ENCODE measurements at places on chromosomes 1 and 21. TPM values are rescaled to one million over a fixed set of nuclear protein-coding genes. Genes with fewer than 3 reads are reported as not detected.

DNA sequence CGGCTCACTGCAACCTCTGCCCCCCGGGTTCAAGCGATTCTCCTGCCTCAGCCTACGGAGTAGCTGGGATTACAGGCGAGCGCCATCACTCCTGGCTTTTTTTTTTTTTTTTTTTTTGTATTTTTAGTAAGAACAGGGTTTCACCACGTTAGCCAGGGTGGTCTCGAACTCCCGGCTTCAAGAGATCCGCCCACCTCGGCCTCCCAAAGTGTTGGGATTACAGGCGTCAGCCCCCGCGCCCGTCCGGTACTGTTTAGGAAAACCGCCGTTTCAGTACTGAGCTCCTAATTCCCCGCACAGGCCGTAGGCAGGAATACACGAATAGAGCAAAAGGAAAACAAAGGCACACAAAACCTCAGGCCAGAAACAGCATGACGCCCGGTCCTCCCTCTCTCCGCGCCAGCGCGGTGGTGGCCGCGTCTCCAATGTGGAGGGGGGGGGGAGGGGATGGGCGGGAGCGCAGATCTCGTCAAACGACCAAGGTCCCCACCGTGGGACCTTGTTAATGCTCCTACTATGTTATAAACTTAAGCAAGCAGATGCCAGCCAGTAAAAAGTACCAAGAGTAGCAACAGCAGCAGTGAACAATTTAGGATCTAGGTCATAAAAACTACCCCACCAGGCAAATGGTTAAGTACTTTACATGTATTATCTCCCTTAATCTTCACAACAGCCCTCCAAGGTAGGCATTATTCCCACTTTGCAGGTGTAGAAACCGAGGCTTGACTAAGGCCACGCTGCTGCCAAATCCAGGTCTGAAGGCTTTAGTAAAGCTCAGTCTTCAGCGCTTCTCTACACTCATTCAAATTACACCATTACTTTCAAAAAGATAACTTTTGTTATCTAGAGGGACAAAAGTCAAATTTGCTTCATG lies 648 bp upstream of the ADAR start:
- H3K4me1 ChIP-seq, result peaks cover 38% of the 10 kb centered on the region
- DNase-seq, result no peak
- no peaks in the 10 kb centered on the region for H3K36me3 ChIP-seq
- H3K27me3 ChIP-seq, result no peaks in the 10 kb centered on the region

DNA sequence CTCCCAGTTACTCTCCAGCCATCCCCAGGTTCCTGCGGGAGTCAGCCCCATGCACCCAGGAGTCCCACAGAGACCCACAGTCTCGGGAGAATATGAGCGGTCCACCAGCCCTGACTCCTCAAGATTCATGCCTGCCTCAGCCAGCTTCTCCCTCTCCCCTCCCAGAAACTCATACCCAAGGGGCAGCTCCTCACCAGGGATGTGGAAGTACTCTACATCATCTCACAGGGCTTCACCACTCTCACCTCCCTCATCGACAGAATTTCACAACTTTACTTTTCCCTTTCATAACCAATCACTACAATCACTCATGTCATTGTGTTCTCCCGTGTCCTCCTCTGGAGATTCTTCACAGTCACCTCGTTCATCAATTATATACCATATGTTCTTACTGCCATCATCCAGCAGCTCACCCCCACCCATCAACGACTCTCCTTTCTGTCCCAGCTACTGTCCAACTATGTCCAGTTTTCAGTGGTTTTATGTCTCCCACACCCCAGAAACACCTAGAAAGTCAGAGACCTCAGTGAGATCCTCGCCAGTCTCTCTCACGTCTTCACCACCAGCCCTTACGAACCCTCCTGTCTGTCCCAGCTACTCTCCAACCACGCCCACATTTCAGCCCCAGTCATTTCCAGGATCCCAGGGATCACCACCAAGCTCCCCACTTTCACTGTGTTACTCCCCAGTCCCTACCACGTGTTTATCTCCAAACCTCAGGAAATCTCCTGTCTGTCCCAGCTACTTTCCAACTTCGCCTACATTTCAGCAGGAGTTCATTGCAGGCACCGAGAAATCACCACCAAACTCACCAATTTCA lies 1530.1 kb upstream of the TPTE start:
- H3K4me3 ChIP-seq, result no peak overlapping the region
- H3K4me1 ChIP-seq, result no peaks in the 10 kb centered on the region
- H3K36me3 ChIP-seq, result no peaks in the 10 kb centered on the region
- no peak for DNase-seq

DNA sequence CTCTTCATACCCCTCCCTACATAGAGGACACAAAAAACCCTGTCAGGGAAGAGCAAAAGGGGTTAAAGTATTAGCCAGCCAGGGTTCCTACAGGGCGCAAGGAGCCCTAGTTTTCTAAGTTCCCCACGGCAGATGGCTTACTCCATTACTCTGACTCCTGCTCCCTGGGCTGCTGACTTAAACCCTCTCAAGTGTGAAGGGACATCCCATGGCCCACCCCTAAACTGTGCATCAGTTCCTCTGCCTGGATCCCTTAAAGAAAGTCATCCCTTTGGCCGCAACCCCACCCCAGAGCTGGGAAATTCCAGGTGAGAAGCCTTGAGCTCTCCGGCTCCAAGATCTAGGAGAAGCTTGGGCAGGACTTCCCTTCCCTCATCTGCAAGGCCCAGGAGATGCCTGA lies 236.0 kb downstream of the TOMM20 start:
- no peak for DNase-seq
- no peaks in the 10 kb centered on the region for H3K36me3 ChIP-seq
- H3K4me1 ChIP-seq, result no peaks in the 10 kb centered on the region
- no peak overlapping the region for H3K27ac ChIP-seq
- no peaks in the 10 kb centered on the region for H3K27me3 ChIP-seq
- no peak overlapping the region for H3K4me3 ChIP-seq

DNA sequence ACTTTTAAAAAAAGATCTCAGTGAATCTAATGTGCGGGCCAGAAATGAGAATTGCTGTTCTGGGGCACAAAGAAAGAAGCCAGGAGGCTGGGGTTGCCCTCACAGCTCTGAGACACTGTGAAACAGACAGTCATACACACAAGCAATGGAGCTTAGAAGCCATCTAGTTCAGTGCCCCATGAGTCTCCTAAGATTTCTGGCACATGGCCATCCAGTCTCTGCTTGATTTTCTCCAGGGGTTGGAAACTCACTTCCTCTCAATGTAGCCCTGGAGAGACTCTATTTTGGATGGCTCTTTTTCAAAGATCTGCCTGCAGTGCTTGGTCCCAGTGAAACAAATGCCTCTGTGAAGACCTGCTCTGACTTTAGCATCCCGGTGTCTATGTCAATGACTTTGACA lies 38.6 kb downstream of the KCNN3 start:
- H3K4me1 ChIP-seq, result peaks cover 4% of the 10 kb centered on the region
- H3K36me3 ChIP-seq, result no peaks in the 10 kb centered on the region
- H3K27me3 ChIP-seq, result no peaks in the 10 kb centered on the region
- no peak overlapping the region for H3K4me3 ChIP-seq
- no peak overlapping the region for H3K27ac ChIP-seq

GRCh38 chr1:84434081-84434769 lies 35.9 kb downstream of the DNASE2B start:
- no peak overlapping the region for H3K27ac ChIP-seq
- no peak for DNase-seq
- peaks cover 7% of the 10 kb centered on the region for H3K4me1 ChIP-seq
- no peaks in the 10 kb centered on the region for H3K27me3 ChIP-seq
- H3K4me3 ChIP-seq, result no peak overlapping the region

DNA sequence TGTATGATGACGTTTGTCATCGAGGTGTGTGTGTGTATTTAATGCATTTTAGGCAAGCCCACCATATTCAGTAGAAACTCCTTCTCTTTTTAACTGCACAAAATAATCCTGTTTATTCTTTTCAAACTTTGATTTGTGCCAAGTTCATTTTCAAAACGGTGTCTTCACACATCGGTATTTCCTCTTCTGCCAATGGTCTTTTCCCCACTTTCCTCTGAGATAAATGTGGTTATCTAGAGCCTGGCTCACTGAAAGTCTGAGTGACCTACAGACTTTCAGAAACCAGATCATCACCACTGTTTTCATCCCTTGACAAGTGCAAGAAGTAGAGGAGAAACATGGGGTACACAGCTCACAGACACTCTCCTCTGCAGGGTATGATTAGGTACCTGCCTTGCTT lies 69.4 kb downstream of the GPATCH2 start:
- H3K4me1 ChIP-seq, result no peaks in the 10 kb centered on the region
- H3K27me3 ChIP-seq, result no peaks in the 10 kb centered on the region
- H3K27ac ChIP-seq, result no peak overlapping the region
- no peak overlapping the region for H3K4me3 ChIP-seq

- H3K27me3 ChIP-seq, result no peaks in the 10 kb centered on the region
- no peaks in the 10 kb centered on the region for H3K36me3 ChIP-seq
Measured at GRCh38 chr1:234613128-234613875, 3.3 kb upstream of the IRF2BP2 start.

- DNase-seq, result no peak
- no peak overlapping the region for H3K4me3 ChIP-seq
- no peaks in the 10 kb centered on the region for H3K27me3 ChIP-seq
- no peak overlapping the region for H3K27ac ChIP-seq
- H3K4me1 ChIP-seq, result no peaks in the 10 kb centered on the region
Measured at GRCh38 chr1:75472089-75472970, 138.6 kb downstream of the SLC44A5 start.

DNA sequence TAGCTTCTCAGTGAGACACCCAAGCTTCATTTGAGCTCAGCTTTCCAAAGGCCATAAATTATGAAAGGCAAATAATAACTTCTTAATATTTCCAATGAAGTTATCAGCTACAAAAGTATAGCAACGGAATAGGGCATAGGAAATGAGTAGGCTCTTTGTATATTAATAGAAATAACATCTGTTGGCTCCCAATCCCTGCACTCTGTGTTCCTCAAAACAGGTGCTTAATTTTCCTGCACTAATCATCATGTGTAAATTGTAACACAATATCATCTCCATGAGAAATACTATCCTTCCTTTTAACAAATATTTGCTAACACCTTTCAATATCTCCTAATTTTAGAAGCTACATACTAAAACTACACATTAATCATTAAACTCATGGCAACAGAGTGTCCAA lies 19.2 kb upstream of the IFI44L start:
- DNase-seq, result no peak
- no peaks in the 10 kb centered on the region for H3K4me1 ChIP-seq
- H3K27me3 ChIP-seq, result no peaks in the 10 kb centered on the region
- H3K36me3 ChIP-seq, result no peaks in the 10 kb centered on the region
- no peak overlapping the region for H3K27ac ChIP-seq
- H3K4me3 ChIP-seq, result no peak overlapping the region

DNA sequence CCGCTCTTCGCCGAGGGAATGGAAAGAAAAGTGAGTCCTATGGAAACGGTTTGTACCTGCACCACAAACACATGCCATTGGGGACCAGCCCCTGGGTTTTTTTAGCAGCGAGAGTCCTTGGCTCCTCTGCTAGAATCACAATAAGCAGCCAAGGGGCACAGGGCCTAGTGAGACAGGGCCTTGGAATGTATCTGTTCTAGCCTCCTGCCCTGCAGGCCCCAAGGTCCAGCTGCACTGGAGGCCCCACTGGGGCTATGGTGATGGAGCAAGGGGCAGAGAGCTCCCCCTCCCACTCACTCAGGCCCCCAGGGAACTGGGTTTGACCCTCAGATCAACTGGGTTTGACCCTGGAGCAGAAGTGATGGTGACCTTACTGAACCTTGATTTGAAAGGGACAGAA lies 14.4 kb downstream of the SHISA4 start:
- H3K27ac ChIP-seq, result peak overlapping the region; percentile 99
- peaks cover 93% of the 10 kb centered on the region for H3K4me1 ChIP-seq
- peaks cover 29% of the 10 kb centered on the region for H3K36me3 ChIP-seq
- H3K27me3 ChIP-seq, result no peaks in the 10 kb centered on the region
- DNase-seq, result peak; percentile 54

DNA sequence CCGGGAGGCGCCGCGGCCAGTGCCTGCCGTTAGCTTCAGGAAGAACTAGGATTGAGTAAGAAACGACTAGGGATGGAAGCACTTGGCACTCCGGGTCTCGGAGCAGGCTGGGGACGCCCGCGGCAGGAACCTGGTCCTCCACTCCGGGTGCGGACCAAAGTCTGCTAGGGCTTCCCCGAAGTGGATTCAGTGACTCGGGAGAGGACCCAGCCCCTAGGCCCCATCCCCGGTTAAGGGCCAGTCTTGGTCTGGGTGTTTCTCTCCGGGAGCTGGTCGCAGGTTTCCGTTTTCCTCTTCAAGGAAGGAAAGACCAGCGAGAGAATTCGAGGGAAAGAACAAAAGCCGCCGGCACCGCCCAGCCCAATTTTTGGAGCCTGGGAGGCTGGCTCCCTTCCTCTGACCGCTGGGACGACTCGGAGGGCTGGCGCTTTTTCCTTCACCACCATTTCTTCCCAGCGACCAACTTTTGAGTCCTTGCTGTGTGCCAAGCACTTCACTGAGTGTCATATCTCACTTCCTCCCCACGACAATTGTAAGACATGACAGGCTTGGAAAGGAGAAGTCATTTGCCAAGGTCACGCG lies 16.8 kb upstream of the STMN1 start:
- DNase-seq, result no peak
- H3K36me3 ChIP-seq, result no peaks in the 10 kb centered on the region
- H3K27me3 ChIP-seq, result no peaks in the 10 kb centered on the region
- H3K4me3 ChIP-seq, result peak overlapping the region; percentile 74

GRCh38 chr1:94209982-94210381 lies 27.4 kb downstream of the ARHGAP29 start:
- no peaks in the 10 kb centered on the region for H3K27me3 ChIP-seq
- no peak for DNase-seq
- H3K4me3 ChIP-seq, result no peak overlapping the region
- no peaks in the 10 kb centered on the region for H3K36me3 ChIP-seq

DNA sequence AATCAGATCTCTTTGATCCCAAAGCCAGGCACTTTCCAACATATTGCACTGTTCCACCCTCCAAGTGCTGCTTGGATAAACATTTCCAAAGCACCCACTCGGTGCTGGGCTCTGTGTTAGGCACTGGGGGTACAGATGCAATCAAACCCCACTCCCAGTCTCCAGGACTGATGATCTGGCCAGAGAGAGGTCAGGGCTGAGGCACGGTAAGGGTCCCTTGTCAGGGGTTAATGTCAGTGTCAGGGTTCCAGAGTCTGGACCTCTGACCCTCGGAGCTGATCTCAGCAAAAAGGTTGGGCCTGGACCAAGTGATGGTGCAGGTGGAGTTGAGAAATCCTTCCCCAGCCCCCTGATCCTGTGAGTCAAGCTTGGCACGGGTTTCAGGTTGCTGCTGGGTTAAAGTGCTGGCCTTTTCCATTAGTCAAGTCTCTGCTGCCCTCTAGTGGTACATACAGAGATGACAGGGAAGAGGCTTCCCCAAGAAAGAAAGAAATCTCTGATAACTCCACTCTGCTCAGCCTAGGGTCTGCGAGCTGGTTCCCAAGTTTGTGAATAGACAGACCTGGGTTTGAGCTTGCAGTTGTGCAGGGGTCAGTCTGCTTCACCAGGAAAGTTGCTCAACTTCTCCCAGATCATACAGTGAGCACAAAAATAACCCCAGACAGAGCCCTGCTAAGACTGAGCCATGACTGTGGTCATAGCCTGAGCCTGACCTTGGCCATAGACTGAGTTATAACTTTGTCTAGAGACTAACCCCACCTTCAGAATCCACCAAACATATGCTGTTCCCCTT lies 74.6 kb downstream of the DMRTA2 start:
- no peaks in the 10 kb centered on the region for H3K36me3 ChIP-seq
- H3K27me3 ChIP-seq, result no peaks in the 10 kb centered on the region
- no peak for DNase-seq

The CRYBG2 gene
- total RNA-seq, result not detected

The DCDC2B gene
- not detected for total RNA-seq

The JUN gene
- total RNA-seq, result 132 TPM

The S100A3 gene
- 25.0 TPM for total RNA-seq

The ANKRD65 gene
- total RNA-seq, result 0.68 TPM

The SPRR2G gene
- total RNA-seq, result not detected

The OR2L8 gene
- total RNA-seq, result not detected
